ENCODE measurements at places on chromosomes 3 and 15. TPM values are rescaled to one million over a fixed set of nuclear protein-coding genes. Genes with fewer than 3 reads are reported as not detected.

The LNP1 gene
- 6.8 TPM for total RNA-seq

The SMCO1 gene
- not detected for total RNA-seq

The RAB6B gene
- 1.2 TPM for total RNA-seq

The KBTBD13 gene
- under 0.01 TPM for total RNA-seq

The ERICH6 gene
- 0.15 TPM for total RNA-seq

The RFTN1 gene
- total RNA-seq = 152 TPM

The COL8A1 gene
- 45.4 TPM for total RNA-seq

The C3orf22 gene
- total RNA-seq = not detected

The BNIP2 gene
- 122 TPM for total RNA-seq

The IL17RD gene
- total RNA-seq = 8.9 TPM

The CCR2 gene
- total RNA-seq = not detected

The CTDSPL2 gene
- total RNA-seq = 55.4 TPM

The CCR1 gene
- 7.6 TPM for total RNA-seq

The LYZL4 gene
- total RNA-seq = not detected

The CDC25A gene
- 2.6 TPM for total RNA-seq

The AGTR1 gene
- total RNA-seq = 3.3 TPM

The OSTN gene
- total RNA-seq = 0.44 TPM

The JMJD7 gene
- total RNA-seq = 5.0 TPM

The HAUS2 gene
- total RNA-seq = 23.8 TPM

The LSMEM2 gene
- not detected for total RNA-seq

The EPHA3 gene
- 1.5 TPM for total RNA-seq

The LRRN1 gene
- total RNA-seq = under 0.01 TPM

The FBXO40 gene
- total RNA-seq = not detected

The GPR149 gene
- not detected for total RNA-seq

The IGSF10 gene
- total RNA-seq = 1.3 TPM
